Spleen (tissue), 13 donors: ENCODE measurements at places on chromosomes 5 and 9. TPM values are rescaled to one million over a fixed set of nuclear protein-coding genes. Genes with fewer than 3 reads are reported as not detected.

DNA sequence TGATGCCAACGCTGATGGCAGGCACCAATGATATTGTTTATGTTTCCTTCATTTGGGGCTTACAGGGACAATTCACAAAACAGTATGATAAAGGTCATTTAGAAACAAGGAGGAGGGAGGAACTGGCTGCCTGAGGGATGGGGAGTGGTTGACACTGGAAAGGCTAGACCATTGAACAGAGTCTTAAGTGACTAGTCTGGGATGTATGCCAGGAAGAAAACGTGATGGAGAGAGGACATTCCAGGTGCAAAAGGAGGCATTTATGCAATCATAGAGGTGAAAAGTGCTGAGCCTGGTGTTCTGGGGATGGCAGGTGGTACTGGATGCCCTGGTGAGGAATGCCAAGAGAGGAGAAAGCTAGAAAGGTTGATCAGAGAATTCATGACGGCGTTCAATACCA, 153.4 kb downstream of the ZNF462 start:
- no peaks in the 10 kb centered on the region for H3K27me3 ChIP-seq
- DNase-seq = no peak
- H3K27ac ChIP-seq = no peak overlapping the region
- no peaks in the 10 kb centered on the region for H3K4me1 ChIP-seq
- peaks cover 1% of the 10 kb centered on the region for H3K36me3 ChIP-seq

The PCDHGC3 gene
- total RNA-seq = 23.4 TPM

DNA sequence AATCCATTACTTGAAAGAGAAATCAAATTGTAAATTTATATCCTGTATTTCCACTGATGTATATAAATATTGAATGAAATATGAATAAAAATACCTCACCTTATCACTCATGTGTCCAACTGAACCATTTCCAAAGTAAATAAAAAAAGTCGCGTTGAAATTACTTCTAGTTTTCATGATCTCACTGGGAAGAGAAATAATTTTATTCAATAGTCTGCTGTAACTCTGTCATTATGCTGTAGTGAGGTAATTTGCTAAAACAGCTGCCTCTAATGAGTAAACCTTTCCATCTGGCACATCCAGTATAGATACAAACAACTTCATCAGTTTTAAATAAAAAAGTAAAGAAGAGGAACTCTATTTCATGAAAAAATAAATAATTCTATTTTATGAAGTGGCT, 611.5 kb downstream of the ZNF608 start:
- no peak overlapping the region for H3K4me3 ChIP-seq
- H3K27me3 ChIP-seq = no peaks in the 10 kb centered on the region
- no peak for DNase-seq
- H3K27ac ChIP-seq = no peak overlapping the region

DNA sequence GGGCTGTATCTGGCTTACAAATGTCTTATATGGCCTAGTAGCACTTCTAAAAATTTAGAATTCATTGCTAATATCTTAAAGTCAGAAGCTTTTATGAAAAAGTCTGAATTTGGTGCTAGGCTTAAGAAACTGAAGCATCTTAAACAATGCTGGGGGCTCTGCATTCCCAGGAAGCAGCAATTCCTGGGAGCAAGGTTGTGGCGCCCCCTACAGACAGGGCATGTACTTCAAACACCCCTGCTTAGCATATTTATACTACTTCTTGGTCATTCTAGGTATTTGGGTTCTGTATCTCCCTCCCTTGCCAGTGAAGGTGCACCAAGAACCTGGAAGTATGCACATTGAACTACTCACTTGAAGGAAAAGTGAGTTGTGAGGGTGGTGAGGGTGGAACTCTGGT, 64.6 kb upstream of the GRIA1 start:
- no peaks in the 10 kb centered on the region for H3K4me1 ChIP-seq
- no peaks in the 10 kb centered on the region for H3K27me3 ChIP-seq
- no peak overlapping the region for H3K4me3 ChIP-seq
- H3K27ac ChIP-seq = no peak overlapping the region
- no peak for DNase-seq

DNA sequence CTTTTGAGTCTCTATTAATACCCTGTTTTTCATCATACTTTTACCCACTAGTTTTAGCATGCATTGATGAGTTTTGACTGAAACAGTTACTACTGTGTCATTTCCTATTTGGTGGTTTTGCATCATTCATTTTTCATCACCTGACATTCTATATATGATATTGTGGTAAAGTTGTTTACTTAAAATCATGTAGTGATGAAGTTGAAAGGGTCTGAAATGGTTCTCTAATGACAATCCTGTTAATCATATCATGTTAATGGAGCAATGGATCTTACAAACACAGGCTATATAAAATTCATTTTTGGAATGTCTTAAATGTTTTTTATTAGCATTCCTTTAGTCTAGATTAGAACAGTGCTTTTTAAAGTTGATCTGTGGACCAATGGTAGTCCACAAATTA, 84.1 kb downstream of the ERBIN start:
- peaks cover 21% of the 10 kb centered on the region for H3K36me3 ChIP-seq
- no peak overlapping the region for H3K4me3 ChIP-seq
- H3K4me1 ChIP-seq = peaks cover 45% of the 10 kb centered on the region
- peak overlapping the region; percentile 41 for H3K27ac ChIP-seq

GRCh38 chr5:144276034-144276822, 105.6 kb downstream of the KCTD16 start:
- H3K4me3 ChIP-seq = no peak overlapping the region
- no peak for DNase-seq
- H3K27ac ChIP-seq = no peak overlapping the region
- no peaks in the 10 kb centered on the region for H3K27me3 ChIP-seq
- no peaks in the 10 kb centered on the region for H3K4me1 ChIP-seq
